ENCODE measurements at places on chromosomes 6 and 20.

DNA sequence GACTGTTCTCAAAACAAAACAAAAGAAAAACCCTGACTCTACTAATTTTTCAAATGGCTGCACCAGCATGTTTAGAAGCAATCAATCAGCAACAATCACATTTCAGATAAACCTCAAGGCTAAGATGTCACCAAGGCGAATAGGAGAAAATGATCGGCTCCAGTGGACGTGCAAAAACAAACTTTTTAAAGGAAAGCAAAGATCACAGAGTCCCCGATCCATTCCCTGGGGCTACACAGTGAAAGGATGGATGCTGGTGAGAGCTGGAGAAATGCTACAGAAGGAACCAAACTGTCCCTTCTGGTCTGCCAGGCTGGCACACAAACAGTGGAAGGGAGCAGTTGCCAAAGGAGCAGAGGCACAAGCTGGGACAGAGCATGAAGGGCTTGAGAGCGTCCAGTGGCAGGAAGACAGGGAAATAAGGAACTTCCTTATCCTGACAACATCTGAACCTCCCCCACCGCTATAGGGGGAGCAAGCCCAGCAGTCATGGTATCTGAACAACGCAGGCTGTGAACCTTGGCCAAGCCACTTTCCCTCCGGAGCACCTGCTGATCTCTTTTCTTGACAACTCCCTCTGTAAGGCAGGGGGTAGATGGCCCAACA is 73.7 kb upstream of the HIVEP1 start:
- no peak for DNase-seq

GRCh38 chr6:10205120-10205519 is 209.8 kb downstream of the TFAP2A start:
- DNase-seq = no peak

- no peak for DNase-seq
These were observed 901.0 kb upstream of the MAP3K7 start for GRCh38 chr6:91487696-91488392.

- no peak for DNase-seq
These were observed 97.9 kb downstream of the ARID1B start for GRCh38 chr6:156875062-156875461.

All from activated naive CD4-positive, alpha-beta T cell treated with Interleukin-2 at 50 U/mL for 16 hours (primary cell).